Amygdala (tissue), 56 donors: ENCODE measurements at places on chromosomes 3 and 15.

- no peak for DNase-seq
Observed at GRCh38 chr15:84944311-84944710, 37.3 kb upstream of the PDE8A start.

DNA sequence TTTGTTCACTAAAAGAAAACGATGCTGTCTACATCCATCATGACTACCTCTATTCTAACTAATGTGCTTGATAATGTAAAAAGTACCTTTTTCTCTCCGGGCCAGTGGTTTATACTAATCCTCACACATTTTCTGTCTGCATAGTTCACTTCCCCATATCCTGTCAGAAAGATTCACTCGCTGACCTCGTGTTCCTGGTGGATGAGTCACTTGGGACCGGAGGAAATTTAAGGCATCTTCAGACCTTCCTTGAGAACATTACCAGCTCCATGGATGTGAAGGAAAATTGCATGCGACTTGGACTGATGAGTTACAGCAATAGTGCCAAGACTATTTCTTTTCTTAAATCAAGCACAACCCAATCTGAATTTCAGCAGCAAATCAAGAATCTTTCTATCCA, 33.8 kb downstream of the COL6A5 start:
- DNase-seq = no peak

- no peak for DNase-seq
Observed at GRCh38 chr3:187999821-188000220, 154.1 kb upstream of the LPP start.

- no peak for DNase-seq
Observed at GRCh38 chr3:142897807-142898206, 8.9 kb upstream of the PCOLCE2 start.

DNA sequence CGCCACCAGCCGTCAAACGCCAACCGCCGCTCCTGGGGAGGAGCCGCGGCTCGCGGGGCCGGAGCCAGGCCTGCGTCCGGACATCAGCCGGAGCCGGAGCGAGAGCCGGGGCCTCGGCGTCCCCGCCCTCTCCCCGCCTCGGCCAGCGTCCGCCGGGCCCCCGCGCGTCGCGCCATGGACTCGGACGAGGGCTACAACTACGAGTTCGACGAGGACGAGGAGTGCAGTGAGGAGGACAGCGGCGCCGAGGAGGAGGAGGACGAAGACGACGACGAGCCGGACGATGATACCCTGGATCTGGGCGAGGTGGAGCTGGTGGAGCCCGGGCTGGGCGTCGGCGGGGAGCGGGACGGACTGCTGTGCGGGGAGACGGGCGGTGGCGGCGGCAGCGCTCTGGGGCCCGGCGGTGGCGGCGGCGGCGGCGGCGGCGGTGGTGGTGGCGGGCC, 359 bp downstream of the ARIH1 start:
- DNase-seq = no peak
